Brain (organoid and tissue), 16 donors: ENCODE measurements at places on chromosomes 16 and 17. TPM values are rescaled to one million over a fixed set of nuclear protein-coding genes. Genes with fewer than 3 reads are reported as not detected.
A peak's percentile ranks its signal among the peaks of the same experiment; 100 is the strongest.

DNA sequence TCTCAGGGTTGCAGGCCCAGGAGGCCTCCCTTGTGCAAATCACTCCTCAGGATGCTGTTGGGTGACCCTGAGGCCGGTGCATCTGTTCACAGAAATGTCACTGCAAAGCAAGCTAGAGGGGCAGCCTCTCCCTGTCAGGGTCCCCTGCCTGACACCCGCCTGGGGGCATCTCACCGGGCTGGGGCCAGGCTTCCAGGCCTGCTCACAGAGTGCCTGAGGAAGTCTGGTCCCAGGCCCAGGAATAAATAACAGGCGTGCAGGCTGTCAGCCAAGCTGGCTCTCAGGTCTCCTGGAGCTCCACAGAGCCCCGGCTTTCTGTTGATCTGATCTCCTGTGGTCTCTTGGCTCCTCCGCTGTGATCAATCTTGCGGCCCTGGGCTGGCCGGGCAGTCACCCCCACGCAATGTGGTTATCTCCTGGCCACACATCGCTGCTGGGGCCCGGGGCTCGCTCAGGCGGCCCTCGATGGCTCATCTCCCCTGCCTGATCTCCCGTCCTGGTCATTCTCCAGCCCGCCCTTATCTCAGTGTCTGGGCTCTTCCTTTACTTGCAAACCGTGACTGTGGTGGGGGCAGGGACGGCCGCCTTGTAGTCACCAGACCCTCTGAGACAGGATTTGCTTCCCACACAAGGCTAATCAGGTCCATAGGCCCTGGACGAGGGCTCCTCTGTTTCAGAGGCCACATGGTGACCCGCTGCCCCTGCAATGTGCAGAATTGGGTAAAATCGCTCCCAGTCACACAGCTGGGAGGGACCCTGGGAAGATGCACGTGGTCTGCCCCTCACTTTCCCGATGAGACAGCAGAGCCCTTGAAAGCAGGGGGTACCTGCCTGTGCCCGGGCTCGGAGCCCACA lies 231.2 kb upstream of the GSE1 start:
- no peak for DNase-seq

DNA sequence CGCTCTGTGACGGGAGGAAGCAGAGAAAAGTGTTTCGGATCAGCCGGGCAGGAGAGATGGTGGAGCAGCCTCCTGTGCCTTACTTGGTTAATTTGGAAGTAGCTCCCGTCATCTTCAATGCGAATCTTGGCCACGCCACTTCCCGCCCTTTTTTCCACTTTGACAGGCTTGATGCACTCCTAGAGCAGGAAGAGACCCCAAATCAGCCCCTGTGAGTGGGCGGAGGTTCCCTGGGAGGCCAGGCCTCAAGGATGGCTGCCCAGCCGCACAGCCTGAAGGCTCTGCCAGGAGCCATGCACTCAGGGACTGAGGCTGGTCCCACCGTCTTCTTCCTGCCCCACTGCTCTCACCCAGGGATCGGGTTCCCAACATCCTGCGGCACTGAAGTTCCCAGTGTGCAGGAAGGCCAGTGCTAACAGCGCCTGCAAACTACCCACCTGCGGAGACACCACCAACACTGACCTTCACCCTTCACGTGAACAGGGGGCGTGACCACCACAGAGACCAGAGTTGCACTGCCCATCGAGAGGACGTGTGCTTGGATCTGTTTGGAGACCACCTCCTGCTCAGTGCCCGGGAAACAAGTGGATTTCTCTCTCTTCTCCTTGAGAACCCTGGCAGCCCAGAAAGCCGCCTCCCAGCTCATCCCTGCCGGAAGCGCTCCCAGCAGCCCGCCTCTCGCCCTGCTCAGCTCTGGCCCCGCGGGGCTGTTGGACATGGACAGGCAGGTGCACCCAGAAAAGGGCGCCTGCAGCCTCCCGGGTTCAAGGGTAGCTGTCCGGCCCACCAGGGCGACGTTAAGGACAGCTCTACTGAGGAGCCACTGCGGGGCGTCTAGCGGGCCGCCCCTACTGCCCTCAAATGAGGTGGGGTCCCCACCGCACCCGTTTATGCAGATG lies 988 bp downstream of the CIAO3 start:
- no peak for DNase-seq

GRCh38 chr16:1090620-1091587 lies 5.1 kb downstream of the C1QTNF8 start:
- no peak for DNase-seq

- no peak for DNase-seq
Measured at GRCh38 chr17:11641521-11642275, 43.4 kb downstream of the DNAH9 start.

GRCh38 chr17:75240394-75241142 lies 20.8 kb downstream of the GGA3 start:
- DNase-seq, result peak; percentile 21

- DNase-seq, result no peak
Measured at GRCh38 chr17:58153046-58153445, 4.9 kb downstream of the OR4D1 start.

- DNase-seq, result no peak
Measured at GRCh38 chr16:35795361-35796029, 2336.1 kb downstream of the TP53TG3F start.

DNA sequence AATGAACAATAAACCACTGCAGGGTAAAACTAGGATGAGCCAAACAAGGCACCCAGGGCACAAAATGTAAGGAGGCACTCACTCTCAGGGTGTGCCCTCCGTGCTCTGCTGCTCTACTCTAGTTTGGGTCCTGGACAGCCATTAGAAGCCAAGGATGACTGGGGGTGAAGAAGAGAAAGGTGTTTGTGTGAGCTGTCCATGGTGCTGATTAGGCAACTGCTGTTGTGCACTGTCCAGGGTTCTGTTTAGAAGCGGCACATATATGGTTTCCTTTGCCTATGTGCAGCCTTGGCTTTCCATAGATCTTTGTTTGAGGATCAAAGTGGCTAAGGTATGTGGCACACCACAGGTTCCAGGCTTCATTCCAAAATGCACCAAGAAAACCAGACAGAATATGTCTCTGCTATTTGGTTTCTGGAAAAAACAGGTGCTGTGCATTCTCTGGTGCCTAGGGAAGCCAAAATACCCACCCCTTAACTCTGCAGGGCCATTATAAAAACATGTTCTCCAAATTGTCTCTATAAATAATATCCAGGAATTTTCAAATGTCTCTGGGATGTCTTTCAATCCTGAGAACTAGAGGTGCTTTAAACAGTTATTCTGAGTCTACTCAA lies 123.5 kb downstream of the CBLN1 start:
- no peak for DNase-seq

PRSS36 gene
- polyA plus RNA-seq, result 0.92 TPM

- peak; percentile 88 for DNase-seq
Measured at GRCh38 chr16:63289834-63290460, 1253.7 kb upstream of the CDH8 start.

DNA sequence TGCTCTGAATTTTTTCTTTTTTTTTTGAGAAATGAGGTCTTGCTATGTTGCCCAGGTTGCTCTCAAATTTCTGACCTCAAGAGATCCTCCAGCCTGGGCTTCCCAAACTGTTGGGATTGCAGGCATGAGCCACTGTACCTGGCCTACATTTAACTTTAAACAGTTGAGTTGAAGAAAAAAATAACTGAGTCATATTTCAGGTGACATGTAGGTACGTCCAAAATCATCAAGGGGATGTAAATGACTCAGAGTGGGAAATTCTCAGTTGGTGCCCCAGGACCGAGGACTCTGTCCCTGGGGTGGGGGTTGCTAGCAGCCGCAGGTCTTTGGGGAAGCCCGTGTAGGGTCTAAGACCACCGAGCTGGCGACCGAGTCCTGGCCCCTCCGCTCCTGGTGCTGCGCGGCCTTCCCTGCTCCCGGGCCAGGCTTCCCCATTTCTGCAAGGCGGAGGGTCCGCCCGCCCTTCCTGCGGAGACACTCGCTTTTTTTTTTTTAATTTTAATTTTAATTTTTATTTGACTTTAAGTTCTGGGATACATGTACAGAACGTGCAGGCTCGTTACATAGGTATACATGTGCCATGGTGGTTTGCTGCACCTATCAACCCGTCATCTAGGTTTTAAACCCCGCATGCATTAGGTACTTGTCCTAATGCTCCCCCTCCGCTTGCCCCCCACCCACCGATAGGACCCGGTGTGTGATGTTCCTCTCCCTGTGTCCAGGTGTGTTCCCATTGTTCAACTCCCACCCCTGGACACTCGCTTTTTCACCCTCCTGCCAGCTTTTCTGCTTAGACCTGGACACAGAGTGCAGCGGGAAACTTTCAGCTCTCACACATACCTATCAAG lies 12.7 kb upstream of the N4BP1 start:
- DNase-seq, result no peak
